ENCODE measurements at places on chromosomes 2 and 18.

- no peak for DNase-seq
Observed at GRCh38 chr2:192190474-192190873, 4.3 kb downstream of the TMEFF2 start.

DNA sequence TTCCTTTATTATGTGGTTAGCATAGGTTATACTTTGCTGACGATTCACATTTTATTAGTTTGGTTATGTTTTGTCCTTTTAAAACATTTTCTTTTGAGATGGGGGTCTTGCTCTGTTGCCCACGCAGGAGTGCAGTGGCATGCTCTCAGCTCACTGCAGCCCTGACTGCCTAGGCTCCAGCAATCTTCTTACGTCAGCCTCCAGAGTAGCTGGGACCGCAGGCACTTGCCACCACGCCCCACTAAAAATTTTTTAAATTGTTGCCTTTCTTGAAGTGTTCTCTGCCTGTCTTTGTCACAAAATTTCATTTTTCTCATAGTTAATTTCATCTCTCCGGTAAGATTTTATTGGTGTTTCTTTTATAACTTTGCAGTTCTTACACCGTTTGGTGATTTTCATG is 18.9 kb downstream of the HRH4 start:
- no peak for DNase-seq

DNA sequence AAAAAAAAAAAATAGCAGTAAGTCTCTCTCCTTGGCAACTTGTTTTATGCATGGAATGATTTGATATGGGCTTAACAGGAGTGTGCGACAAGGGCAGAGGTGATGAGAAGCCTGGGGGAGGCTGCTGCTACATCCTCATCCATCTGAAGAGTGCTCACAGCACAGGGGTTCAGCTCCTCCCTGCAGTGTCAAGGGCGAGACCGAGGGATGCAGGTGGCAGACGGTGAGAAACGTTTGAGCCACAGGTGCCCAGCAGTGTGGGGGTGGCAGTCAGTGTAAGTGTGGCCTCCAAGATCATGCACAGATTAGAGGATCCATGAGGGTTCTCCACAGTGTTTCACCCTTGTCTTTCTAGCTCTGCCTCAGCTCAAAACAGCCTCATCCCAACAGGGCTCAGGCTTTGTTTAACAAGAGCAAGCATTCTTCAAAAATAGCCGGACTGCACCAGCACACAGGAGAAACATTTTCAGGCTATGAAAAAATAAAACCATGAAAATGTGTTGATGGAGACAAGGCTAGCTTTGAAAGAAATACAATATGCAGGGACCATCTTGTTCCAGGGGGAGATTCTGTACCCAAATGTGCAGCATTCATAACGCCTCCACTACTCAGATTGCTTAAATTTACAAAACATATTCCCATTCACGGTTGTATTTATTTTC is 324.5 kb upstream of the MYT1L start:
- DNase-seq: no peak

- no peak for DNase-seq
Observed at GRCh38 chr2:222943820-222944219, 83.0 kb downstream of the ACSL3 start.

DNA sequence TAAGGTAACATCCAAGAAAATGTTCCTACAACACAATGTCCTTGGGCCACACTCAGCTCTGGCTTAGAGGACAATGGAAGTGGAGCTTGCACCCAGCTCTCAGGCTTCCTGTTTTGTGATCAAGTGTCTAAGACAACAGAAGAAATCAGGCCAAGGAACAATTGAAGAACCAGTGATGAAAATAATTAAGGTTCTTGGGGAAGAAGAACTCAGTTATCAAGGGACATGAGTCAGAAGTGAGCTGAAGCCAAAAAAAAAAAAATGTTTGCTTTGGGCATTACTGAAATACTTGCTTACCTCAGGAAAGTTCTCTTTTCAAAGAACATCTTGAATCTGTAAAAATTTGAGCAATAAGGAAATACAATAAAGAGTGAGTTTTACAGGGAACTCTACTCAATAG is 299.0 kb downstream of the FBXO15 start:
- no peak for DNase-seq

GRCh38 chr2:15828576-15828975 is 111.8 kb upstream of the MYCN start:
- no peak for DNase-seq

- DNase-seq: no peak
Observed at GRCh38 chr2:239377591-239377990, 23.2 kb downstream of the HDAC4 start.

DNA sequence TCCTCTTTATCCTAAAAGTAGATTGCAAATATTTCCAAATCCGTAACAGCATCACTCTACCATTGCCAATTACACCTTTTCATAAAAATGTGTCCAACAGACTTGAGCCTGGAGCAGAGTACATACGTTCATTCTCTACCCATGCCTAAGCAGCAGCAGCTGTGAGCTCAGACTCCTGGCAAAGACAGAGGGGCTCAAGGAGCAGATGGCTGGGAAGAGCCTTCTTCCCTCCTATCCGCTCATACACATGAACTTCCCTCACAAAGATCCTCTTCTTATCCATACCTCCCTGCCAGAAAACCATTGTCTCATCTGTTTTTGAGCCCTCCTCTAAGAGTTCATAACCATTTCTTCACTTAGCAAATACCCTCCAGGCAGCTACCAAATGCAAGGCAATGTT is 164.3 kb upstream of the ARL4C start:
- DNase-seq: no peak

GRCh38 chr2:197322143-197322542 is 11.6 kb upstream of the ANKRD44 start:
- no peak for DNase-seq

DNA sequence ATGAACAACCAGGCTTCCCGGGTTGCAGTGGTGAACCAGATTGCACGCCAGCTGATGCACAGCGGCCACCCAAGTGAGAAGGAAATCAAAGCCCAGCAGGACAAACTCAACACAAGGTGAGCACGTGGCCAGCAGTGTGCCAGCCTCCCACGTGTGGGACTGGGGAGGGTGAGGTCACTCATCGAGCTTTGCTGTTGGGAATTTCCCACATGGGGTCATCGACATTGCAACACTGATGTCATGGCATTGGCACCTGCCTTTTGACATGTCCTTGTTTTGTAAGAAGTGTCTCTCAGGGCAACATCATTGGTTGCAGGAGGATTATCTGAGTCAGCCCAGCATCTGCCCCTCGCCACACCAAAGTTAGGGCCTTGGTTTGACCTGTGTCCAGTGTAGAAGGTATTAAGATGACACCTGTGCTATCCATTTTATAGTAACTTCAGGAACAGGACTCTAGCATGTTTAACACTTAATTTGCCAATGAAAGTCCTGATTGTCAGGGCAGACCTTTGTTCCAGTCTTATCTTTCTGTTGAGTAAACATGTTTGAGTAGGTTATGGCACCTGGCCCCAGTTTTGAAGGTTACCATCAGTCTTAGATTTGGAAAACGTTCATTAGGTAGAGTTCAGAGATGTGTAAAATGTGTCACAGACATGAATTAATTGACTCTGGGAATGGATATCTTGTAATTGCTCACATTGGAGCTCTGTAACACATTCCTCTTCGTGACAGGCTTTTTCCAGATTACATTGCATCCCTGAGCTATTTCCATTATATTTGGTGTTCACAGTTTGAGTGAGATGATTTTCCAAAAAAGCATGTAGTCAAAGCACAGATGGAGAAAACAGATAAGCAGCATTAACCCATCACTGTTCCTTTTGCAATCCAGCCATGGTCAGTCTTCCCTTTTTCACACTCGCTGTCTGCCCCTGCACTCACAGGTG is 93.3 kb upstream of the EML6 start:
- DNase-seq: no peak

DNA sequence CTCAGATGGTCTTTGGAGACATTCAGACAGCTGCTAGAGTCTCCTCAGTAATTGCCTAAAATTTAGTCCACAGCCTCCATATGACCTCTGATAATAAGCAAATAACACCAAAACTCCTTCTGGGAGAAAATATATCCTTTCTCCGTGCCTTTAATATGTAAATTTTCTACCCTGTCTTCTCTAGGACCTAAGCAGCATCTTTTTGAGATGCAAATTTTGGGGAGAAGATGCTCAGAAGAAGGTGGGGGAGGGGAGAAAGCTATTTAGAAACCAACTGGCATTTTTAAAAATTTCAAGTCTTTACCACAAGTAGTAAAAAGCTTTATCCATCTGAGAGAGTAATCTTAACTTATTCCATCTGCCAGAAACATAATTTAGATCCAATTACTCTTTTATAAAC is 120.4 kb upstream of the MSH6 start:
- DNase-seq: no peak

GRCh38 chr2:21928292-21928691 is 804.5 kb downstream of the TDRD15 start:
- DNase-seq: no peak

DNA sequence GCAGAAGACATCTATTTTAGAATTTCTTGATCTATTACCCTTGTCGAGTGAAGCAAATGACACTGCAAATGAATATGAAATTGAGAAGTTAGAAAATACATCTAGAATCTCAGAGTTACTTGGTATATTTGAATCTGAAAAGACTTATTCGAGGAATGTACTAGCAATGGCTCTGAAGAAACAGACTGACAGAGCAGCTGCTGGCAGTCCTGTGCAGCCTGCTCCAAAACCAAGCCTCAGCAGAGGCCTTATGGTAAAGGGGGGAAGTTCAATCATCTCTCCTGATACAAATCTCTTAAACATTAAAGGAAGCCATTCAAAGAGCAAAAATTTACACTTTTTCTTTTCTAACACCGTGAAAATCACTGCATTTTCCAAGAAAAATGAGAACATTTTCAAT is 370.4 kb downstream of the XIRP2 start:
- DNase-seq: no peak

GRCh38 chr2:28055325-28055970 is 164.9 kb downstream of the BABAM2 start:
- no peak for DNase-seq

GRCh38 chr2:46431481-46432235 is 47.7 kb upstream of the TMEM247 start:
- DNase-seq: no peak

GRCh38 chr2:189533288-189534035 is 47.1 kb downstream of the SLC40A1 start:
- no peak for DNase-seq

DNA sequence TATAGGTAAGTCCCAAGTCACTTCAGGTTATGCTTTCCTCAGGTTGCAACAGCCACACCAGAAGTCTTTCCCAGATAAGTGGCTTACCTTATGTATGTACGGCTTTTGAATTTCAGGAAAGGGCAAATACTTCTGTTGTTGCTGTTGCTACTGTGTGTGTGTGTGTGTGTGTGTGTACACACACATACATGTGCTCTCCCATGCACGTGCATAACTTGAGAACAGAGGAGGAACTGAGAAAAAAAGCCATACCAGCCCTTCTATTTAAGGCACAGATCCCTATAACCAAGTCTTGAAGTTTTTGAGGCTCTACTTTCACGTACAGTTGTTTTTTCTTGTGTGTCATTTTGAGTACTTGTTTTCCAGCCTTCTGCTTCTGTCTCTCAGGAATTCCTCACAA is 62.4 kb downstream of the WDPCP start:
- DNase-seq: no peak

DNA sequence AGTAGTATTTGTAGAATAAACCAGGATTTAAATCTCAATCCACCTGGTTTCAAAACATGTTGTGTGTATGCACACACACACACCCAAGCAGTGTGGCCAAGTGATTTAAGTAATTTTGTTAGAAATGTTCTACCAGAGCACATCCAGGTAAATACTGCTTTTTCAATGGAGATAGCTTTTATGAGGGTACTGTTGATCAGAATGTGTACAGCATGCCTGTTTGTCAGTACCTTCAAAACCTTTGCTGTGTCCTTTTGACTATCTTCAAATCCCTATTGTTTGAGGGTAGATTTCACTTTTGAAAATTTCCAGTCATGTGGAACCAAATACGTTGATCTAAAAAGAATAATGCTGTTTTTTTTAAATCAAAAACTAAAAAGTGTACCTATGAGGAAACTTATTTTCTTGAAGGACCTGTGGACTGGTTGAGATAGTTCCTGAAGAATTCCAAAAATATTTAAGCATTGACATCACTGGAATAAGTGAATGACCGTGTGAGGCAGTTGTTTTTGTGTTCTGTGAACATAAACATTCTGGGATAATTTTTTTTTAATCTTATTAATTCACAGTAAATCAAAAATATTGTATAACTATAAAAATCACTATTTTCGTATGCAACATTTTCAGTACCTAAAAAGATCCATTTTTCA is 70.9 kb downstream of the PTRHD1 start:
- DNase-seq: no peak

GRCh38 chr2:99827296-99827999 is 314.9 kb downstream of the AFF3 start:
- DNase-seq: no peak

DNA sequence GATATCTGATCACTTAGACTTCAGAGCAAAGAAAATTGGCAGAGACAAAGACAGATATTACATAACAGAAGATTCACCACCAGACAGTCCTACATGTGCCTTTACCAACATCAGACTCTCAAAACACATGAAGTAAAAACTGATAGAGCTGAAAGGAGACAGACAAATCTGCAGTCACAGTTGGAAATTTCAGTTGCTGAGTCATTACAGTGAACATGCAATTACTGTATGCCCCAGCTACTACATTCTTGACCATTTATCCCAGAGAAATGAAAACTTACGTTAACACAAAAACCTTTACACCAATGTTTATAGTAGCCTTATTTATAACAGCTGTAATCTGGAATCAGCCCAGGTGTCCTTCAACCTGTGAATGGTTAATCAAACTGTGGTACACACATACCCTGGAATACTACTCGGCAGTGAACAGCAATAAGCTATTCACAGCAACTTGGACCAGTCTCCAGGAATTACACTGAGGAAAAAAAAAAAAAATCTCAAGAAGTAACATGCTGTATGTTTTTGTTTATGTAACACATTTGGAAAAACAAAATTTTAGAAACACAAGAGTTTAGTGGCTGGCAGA is 7.5 kb upstream of the SCLY start:
- DNase-seq: no peak
